ENCODE measurements at places on chromosomes 5 and 9.

- no peak for DNase-seq
Measured at GRCh38 chr5:174589599-174589998, 134.8 kb upstream of the MSX2 start.

GRCh38 chr5:177090813-177091212 is 4.1 kb downstream of the FGFR4 start:
- DNase-seq, result no peak

GRCh38 chr5:122465031-122465577 is 153.1 kb downstream of the SNCAIP start:
- no peak for DNase-seq

DNA sequence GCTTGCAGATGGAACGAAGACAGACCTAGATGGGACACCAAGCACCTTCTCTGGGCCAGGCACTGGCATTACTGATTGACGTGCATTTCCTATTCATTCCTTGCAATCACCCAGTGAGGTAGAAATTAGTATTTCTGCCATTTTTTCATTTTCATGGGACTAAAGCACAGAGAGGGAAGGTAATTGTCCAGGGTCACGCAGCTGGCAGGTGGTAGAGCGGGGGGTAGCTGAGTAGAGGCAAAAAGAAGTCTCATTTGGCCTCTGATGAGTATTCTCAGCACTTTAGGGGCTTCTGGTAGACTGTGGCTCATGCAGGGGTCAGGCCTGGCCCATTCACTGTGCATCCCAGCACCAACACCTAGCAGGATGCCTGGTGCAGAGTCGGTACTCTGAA is 19.5 kb upstream of the DUSP1 start:
- no peak for DNase-seq

- no peak for DNase-seq
Measured at GRCh38 chr5:116492016-116492623, 82.5 kb downstream of the SEMA6A start.

DNA sequence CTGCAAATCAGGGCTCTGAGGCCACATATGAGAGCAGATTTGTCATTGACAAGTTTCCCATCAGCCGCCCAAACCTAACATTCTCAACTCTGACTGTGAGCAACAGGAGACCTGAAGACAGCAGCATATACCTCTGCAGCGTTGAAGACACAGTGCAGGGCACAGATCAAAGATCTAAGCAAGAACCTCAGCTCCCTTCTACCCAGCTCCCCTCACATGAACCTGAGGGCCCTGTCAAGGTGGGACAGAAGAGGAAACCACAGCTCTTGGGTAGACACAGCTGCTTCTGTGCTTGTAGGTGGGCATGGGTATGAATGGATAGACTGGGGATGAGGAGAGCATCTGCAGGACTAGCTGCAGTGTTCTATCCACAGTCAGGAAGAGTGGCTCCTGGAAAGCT is 8.7 kb upstream of the PRSS3 start:
- no peak for DNase-seq

GRCh38 chr9:83029531-83030137 is 33.3 kb downstream of the RASEF start:
- no peak for DNase-seq

Data from stimulated activated CD8-positive, alpha-beta memory T cell treated with anti-CD3 and anti-CD28 coated beads, Interleukin-15, amount 100 ng/mL, for 4 hours (primary cell).